Mesothelial cell of epicardium (in vitro differentiated cells): ENCODE measurements at places on chromosomes 1 and 21. TPM values are rescaled to one million over a fixed set of nuclear protein-coding genes. Genes with fewer than 3 reads are reported as not detected.

S100A14 gene
- 8.5 to 10.1 TPM (median 10.0 TPM) in 3 replicates for total RNA-seq

DNA sequence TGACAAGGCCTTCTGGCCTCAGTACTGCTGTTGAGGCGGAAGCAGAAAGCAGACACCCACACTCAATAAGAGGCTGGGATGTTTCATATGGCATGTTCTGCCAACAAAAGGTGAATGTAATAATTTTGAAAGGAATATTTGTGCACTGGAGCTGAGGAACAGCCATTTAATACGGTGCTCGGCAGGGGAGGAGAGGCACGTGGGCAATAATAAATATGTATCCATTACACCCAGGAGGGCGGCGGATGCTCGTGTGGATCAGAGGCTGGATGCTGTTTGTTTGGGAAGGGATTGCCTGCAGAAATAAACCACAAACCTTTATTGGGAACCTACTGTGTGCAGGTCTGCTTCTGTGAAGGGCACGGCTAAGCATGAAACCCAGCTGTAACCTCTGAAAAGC, 92.0 kb downstream of the VWA5B1 start:
- no peaks in the 10 kb centered on the region for H3K4me1 ChIP-seq
- no peak overlapping the region for H3K4me3 ChIP-seq
- H3K27me3 ChIP-seq = peaks cover 78% of the 10 kb centered on the region
- no peak for DNase-seq

- no peak within 1 kb of the TSS for H3K27ac ChIP-seq
- no peaks in the 10 kb centered on the region for H3K36me3 ChIP-seq
- H3K4me1 ChIP-seq = no peaks in the 10 kb centered on the region
- H3K4me3 ChIP-seq = no peak within 1 kb of the TSS
These were observed at the start of gene FCER1A for GRCh38 chr1:159302095-159302494. TSS of gene FCER1A (plus strand) at chr1:159302336. CDS start at chr1:159302365, 29 bp downstream.

DNA sequence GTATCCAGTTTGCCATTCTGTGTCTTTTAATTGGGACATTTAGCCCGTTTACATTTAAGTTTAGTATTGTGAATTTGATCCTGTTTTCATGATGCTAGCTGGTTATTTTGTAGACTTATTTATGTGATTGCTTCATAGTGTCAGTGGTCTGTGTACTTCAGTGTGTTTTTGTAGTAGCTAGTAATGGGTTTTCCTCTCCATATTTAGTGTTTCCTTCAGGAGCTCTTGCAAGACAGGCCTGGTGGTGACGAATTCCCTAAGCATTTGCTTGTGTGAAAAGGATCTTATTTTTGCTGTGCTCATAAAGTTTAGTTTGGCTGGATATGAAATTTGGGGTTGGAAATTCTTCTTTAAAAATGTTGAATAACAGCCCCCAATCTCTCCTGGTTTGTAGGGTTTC, 69.2 kb upstream of the PDC start:
- no peak for DNase-seq
- H3K4me1 ChIP-seq = no peaks in the 10 kb centered on the region
- H3K4me3 ChIP-seq = no peak overlapping the region
- peaks cover 15% of the 10 kb centered on the region for H3K27me3 ChIP-seq
- H3K27ac ChIP-seq = no peak overlapping the region
- H3K36me3 ChIP-seq = peaks cover 2% of the 10 kb centered on the region
